ENCODE measurements at places on chromosomes 3 and 15.

DNA sequence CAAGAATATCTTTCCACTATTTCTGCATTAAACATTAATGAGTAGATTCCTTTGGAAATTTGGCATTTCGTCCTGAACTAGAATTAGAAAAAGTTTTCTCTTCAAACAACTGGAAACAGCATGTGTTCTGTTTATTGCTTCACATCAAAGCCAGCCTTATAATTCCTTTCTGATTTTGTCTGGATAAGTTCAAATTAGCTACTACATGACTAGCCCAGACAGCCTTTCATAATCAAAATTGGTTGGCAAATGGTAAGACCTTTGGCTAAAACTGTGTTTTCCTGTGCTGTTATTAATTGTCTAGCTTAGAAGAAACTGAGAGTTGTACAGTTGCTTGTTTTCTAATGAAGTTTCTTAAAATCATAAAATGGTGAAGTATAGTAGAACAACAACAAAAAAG is 52.7 kb upstream of the P3H2 start:
- no peak for DNase-seq

DNA sequence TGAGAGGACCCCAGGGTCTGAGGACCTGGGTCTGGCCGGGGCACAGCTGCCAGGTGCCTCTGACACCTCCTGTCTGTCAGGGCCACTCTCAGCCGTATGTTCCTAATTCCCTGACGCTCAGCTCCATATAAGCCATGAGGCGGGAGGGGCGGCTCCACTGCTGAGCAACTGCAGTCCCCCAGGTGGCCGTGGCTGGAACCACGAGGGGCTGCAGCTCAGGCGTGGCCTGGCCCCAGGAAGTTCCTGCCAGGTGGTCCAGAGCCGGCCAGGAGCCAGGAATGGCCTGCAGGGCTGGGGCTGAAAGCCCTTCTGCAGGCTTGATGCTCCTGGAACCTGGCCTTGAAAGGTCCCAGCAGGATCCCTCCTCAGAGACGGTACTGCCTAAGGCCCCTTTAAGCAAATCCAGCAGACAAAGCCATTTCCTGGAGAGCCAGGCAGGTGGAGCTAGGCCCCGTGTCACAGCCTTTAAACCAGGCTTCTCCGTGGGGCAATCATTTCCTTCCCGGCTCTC is 118.0 kb downstream of the CHSY1 start:
- peak; percentile 51 for DNase-seq

DNA sequence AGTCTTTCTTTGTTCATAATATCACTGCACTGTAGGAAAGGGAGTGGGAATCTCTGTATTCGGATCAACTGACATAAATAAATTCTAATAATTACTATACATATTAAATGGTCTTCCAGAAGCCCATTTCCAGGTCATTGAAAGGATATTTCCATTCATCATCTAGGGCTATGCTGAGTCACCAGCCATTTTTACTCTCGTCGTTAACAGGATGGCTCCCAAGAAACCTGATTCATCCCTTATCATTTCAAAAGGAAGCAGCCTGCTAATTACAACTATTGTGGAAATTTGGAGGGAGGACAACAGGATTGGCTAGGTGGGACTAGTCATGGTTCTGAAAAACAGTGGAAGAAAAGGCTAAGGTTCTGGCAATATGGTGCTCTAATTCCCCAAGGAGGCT is 13.6 kb downstream of the GMNC start:
- DNase-seq, result no peak

DNA sequence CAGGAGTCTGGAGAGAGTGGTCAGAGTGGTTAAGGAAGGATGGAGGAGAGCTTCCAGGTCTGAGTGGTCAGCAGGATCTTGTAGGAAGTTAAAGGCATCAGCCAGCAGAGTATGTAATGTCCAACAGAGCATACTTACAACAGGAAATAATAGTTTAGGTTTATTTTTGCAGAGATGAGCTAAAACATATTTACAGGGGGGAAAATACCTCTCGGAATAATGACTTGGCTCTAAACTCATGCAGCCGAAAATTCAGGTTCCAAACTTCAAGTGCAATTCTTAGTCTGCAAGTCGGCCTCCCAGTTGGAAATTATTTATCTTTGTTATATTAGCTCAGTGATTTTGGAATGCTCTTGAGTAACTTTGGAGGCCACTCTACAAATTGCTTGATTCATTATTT is 385.0 kb upstream of the C2CD4B start:
- DNase-seq, result no peak

- no peak for DNase-seq
Observed at GRCh38 chr15:31444844-31445243, 118.2 kb downstream of the KLF13 start.

DNA sequence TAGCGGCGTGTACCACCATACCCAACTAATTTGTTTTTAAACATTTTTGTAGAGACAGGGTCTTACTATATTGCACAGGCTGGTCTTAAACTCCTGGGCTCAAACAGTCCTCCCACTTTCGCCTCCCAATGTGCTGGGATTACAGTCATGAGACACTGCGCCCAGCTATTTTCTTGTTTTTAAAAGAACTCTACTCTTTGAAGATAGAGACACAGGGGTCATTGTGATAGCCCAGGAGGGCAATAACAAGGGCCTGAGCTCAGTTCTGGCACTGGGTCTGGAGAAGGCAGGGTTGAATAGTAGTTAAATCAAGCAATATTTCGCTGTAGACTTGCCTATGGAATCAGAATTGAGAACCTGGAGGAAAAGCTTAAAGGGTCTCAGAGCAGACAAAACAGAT is 98.8 kb downstream of the ANP32A start:
- no peak for DNase-seq

GRCh38 chr15:85725019-85725418 is 69.7 kb downstream of the KLHL25 start:
- no peak for DNase-seq

DNA sequence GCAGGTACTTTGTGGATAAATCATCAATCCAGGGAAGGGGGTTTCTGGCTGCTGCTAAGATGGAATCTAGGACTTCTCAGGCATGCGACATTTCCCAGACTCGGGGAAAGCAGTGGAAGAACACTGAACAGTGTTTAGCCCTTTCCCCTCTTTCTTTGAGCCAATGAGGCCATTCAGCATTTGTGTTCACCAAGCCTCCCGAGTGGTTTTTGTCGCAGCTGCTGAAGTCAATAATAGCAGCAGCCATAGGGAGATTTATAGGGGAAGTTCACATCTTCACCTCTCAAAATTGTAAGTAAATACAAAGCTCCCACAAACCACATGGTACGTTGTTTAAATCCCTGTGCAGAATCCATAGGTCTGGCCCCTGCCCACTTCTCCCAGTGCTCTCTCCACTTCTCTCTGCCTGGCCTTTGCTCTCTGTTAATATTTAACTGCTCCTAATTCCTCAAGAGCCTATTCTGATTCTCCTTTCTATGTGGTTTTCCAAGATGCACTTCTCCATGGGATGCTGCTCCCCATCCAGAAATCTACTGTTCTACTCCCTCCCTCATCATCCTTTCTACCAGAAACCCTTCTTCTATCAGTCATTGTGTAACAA is 230.7 kb downstream of the SHQ1 start:
- DNase-seq, result no peak

- no peak for DNase-seq
Observed at GRCh38 chr3:98681486-98681885, 81.7 kb upstream of the ST3GAL6 start.

DNA sequence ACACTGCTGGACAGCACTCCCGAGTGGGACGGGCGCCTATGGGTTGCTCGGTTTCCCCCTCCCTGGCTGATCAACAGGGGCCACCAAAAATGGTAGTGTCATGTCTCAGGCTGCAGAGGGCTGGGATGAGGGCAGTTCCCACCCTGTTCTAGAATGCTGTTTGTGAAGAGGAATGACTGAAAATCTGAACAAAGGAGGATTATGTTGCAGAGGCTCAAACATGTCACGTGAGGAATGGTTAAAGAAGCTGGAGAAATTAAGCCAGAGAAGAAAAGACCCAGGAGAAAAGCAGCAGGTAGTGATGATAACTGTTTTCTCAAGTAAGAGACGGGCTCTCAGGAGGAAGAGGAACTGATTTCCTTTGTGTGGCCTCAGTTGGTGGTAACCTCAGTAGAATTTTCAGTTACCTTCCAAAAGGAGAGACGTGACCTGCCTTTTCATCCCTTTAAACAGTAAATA is 10.4 kb downstream of the SPG21 start:
- DNase-seq, result peak; percentile 53

All from osteoblast (primary cell).